Pulmonary artery endothelial cell (primary cell): ENCODE measurements at places on chromosomes 5 and 9. TPM values are rescaled to one million over a fixed set of nuclear protein-coding genes. Genes with fewer than 3 reads are reported as not detected.

- DNase-seq = no peak
Observed at GRCh38 chr5:142246258-142246657, 78.6 kb downstream of the SPRY4 start.

DNA sequence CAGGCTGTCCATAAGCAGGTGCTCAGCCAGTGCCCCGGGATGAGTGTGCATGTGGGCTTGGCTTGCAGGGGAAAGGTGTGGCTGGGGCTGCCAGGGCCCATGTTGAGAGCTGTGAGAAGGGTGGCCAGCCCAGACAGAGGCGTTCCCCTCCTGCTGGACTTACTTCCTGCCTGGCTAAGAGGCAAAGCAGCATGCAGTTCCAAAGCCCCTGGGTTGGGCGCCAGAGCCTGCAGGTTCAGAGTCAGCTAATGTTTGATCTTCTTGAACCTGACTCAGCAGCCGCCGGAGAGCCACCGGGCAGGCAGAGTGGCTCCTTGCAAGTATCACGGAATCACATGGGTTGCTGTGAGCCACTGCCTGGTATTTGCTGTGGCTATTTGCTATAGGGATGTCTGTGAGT is 168.4 kb upstream of the MAP1B start:
- no peak for DNase-seq

DNA sequence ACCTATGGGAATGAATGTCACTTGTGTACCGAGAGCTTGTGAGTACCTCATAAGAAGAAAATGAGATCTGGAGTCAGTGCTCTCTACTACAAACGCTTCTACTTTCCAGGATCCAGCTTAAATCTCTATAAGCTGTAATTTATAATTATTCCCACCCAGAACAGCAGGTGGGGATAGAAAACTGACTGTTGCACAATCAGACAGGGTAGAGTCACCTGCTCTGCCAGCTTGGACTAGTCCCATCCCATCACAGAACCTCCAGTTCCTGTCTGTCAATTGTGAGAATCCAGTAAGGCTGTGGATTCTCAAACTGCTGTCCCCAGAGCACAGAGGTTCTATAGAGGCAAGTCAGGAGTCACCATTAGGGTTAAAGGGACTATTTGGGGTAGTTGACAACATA is 2.0 kb downstream of the SPINK7 start:
- DNase-seq = no peak

Gene FAM240B
- not detected in 2 replicates for total RNA-seq
